ENCODE measurements at places on chromosomes 3 and 15.

DNA sequence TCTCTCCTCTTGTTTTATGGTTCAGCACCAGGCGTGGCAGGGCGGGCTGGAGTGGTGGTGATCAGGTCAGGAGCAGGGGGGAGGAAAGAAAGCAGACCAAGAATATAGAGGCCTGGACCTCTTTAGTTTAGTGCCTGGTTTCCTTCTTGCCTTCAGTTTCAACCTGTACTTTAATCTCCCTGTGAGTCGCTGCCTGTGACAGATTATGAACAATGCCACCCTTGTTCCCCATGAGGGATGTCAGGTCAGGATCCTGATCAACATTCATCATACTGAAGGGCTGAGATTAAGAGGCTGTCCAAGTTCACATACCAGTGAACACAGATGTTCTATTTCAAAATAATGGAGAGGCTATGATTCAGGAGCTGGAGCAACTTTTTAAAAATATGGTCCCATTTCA lies 11.4 kb downstream of the ENTPD3 start:
- no peak for DNase-seq

- no peak for DNase-seq
Observed at GRCh38 chr3:15616053-15616452, 14.5 kb downstream of the BTD start.

DNA sequence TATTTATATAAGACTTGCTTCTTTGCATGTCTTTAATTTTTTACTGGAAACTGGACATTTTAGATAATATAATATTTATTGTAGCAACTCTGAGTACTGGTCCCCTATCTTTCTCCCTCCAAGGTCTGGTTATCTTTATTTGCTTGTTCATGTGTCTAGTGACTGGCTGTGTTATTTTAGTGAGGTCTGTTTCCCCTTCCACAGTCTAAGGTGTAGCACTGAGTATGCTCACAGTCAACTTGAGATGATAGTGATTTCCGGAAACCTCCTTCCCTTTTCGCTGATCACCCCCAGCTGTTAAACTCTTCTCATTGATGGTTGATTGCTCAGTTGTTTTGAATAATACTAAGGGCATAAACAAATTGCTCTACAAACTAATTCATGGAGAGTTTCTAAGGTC lies 37.0 kb downstream of the PCNP start:
- DNase-seq, result no peak

DNA sequence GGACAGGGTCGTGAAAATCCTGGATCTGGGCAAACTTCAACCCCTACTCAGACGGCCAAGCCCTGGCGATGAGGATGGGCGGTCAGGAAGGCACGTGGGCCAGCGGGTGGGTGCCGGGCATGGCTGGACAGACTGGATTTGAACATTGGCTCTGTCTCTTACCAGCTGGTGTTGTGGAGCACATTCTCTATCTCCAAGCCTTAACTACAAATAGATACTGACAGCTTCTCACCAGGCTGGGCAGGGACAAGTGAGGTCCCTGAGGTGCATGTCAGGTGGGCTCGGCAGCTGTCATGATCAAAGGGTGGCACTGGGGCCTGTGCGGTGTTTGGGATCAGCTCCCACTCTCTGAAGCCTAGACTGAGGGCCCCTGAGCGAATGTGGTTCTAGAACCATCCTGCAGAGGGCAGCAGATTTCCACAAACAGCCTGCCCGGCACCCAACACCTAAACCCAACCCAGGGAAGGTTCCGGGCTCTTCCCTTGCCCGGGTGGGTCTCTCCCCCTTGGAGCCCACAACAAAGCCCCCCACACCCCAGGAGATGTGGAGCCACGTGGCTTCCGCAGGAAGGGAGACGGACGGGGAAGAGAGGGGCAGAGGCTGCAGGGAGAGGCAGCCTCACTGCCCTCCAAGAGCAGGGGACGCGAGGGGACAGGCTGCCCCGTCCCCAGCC lies 58.4 kb downstream of the RGMA start:
- peak; percentile 61 for DNase-seq

DNA sequence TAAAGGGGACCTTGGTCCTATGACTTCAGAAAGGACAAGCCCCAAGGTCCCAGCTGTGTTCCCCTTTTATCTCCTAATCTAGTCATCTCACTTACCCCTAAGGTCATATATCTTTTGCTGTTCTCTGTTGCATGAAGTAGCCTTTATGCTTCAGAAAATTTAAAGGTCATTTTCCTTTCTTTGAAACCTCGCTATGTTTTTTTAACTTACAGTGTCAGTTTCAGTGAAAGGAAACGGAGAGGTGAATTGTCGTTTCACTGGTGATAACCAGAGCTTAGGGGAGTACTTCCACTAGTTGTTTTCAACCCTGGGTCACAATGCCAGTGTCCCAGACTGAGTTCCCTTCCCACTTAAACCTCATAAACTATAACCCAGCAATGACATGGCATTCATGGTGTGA lies 357.4 kb downstream of the GAP43 start:
- DNase-seq, result no peak

GRCh38 chr3:99384596-99384995 lies 253.8 kb upstream of the COL8A1 start:
- no peak for DNase-seq

DNA sequence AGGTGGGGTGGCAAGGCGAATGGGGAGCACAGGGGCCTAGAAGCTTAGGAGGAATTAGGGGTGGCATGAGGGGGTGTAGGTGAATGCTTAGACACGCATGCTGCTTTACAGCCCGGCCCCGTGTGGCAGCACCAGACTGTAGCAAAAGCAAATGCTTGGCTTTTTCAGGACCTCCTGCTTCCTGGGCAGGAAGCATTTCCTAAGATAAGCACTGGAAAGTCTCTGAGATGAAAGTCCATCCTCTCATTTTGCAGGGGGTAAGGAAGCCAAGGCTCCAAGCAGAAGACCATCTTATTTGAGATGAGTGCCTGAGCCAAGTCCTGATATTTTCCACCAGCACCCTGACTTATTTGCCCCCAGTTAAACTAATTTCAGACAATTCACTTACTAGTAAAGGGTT lies 12.9 kb downstream of the SSUH2 start:
- DNase-seq, result no peak

DNA sequence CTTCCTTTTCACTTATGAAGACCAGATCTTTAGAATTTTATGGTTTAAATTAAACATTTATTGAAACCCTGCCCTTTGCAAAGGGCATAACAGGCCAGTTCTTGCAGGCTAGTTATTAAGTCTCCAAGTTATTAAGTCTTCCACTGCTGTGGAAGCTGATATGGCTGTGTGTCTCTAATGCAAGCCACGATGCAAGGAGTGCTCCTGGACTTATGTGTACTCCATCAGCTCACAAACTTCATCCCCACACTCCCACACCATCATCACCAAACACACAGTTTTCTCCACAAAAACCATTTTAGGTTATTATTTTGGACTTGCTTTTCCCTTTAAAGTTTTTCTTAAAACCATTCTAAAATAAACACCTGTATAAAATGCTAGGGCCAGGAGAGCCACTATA lies 62.4 kb downstream of the ZIC4 start:
- no peak for DNase-seq

DNA sequence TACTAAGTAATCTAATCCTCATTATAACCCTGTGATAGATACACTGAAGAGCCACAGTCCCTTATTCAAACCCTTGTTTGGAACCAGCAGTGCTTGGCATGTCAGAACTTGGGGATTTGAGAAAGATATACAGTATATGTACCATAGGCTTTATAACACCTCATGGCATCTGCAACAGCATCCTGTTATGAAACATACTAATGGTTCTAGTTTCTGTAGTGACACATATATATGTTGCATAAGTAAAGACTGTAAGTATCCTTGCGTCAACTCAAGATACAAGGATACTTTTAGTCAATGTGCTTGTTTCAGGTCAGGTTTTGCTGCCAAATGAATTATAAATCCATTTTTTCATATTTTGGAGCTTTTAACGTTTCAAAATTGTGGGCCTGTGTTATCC lies 58.5 kb downstream of the CCNL1 start:
- no peak for DNase-seq

- DNase-seq, result no peak
Observed at GRCh38 chr15:71091601-71092000, 23.7 kb upstream of the THSD4 start.

GRCh38 chr3:81496407-81497104 lies 264.9 kb downstream of the GBE1 start:
- DNase-seq, result no peak

- DNase-seq, result no peak
Observed at GRCh38 chr15:61057376-61057775, 171.7 kb downstream of the RORA start.

DNA sequence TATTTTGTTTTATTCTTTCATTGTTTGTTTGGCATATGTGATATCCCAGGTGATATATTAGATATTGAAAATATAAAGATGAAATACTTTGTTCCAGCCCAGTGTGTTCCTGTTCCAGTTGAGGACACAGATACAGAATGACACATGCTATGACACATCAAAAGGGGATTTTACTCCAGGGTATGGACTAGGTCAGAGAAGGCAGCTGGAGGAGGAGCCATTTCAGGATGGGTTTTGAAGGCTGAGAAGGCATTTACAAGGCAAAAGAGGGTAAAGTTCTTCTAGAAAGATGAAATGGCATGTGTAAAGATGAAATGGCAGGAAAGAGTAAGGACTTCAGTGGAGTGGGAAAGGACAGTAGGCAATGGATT lies 163.8 kb downstream of the ZIC1 start:
- DNase-seq, result no peak

DNA sequence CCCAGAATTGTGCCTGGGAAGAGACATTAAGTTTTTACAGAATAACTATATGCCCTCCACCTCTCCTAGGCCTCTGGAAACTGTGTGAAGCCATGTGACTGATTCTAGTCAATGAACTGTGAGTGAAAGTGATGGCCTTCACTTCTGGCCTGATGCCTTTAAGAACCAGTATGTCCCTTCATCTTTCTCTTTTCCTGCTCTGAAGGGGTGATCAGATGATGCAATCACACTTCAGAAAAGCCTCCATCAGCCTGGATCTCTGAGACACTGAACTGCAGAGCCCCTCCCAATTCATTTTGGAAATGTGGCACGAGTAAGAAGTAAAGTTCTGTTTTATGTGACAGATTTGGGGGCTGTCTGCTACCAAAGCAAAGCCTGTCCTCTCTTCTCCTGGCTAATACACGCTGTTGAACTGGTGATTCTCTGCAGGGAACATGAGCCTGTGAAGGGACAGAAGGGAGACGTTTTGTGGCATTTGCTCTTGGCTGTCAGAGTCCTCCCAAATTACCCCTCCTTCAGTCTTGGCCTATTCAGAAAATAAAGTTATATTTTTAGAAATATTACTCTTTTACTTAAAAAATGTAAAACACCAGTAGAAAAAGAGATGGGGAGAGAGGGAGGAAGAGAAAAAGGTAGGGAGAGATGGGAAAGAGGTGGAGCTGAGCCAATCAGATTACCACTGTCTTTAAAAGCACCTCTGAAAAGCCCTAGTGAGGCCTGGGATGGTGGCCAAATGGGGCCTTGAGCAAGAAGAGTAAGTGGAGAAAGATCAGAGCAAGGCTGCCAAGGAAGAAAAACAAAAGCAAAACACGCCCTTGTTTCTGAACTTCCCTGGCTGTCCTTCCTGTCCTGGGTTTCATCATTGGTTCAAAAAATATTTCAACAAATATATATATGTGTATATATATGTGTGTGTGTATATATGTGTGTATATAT lies 40.9 kb upstream of the RYK start:
- DNase-seq, result no peak

DNA sequence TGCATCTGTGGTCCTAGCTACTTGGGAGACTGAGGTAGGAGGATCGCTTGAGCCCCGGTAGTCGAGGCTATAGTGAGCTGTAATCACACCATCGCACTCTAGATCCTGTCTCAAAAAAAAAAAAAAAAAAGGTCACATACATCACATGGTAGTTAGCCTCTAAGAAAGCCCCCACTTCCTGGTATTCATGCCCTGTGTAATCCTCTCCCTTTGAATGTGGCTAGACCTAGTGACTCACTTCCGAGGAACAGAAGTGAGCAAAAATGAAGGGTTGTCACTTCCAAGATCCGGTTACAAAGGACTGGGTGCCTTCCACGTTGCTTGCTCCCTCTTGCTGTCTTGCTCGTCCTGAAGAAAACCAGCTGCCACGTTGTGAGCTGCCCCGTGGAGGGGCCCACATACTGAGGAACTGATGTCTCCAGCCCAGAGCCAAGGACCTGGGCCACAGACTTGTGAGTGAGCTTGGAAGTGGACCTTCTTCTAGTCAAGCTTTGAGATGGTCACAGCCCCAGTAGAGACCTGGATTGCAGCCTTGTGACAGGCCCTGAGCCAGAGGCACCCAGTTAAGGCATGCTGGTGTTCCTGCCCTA lies 12.6 kb upstream of the LCTL start:
- DNase-seq, result no peak

GRCh38 chr3:13166243-13167063 lies 93.2 kb upstream of the IQSEC1 start:
- DNase-seq, result no peak

DNA sequence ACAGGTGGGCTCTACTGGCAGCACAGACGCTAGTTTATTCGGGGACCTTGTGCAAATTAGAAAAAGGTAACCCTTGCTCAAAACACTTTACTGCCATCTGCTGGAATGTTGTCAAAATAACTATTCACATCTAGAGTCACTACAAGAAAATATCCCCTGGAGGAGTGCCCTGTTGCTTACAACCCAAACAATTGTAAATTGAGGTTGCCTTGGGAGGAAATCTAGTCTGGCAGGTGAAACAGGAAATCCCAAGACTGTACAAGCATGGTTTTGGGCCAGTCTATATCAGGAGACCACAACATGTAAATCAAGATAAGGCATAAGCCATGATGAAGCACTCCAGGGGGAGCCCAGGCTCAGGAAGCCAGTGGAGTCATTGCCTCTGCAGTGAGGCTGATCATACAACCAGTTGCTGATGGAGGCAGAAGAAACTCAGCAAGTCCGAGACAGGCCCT lies 136.8 kb upstream of the ACP3 start:
- DNase-seq, result peak; percentile 24

- DNase-seq, result no peak
Observed at GRCh38 chr3:32421991-32422859, 30.6 kb downstream of the CMTM7 start.

DNA sequence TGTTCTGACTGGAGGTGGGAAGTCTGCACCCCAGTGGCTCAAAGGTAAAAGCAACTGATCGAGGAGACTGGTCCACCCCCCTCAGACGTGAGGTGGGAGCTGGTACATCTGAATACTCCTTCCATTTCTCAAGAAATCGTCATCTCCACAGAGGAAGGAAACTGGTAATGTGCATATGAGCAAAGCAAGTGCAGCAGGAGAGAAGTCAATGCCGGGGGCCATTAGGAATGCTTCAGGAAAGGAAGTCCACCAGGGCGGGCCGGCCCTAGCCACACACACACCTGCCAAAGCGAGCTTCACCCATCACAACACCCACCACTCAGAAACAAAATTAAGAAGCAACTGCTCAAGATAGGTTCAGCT lies 8.5 kb downstream of the TBC1D2B start:
- no peak for DNase-seq

GRCh38 chr15:34606545-34606944 lies 23.1 kb upstream of the GOLGA8B start:
- DNase-seq, result no peak

DNA sequence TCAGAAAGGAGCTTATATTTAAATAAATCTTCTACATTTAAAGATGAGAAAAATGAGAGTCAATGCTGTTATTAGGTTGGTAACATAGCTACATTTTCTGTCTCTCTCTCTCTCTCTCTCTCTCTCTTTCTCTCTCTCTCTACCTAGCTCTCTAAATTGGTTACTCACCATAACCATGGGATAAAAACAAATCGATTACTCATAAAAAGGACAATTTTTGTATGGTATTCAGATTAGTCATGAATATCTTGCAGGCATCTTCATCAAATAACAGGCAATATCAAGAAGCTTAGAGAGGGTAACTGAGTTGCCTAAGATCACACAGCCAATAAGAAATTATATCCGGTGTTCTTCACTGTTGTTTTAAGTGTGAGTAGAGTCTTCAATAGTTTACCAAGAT lies 81.8 kb upstream of the ALCAM start:
- DNase-seq, result no peak
